ENCODE measurements at places on chromosomes 7 and 10. TPM values are rescaled to one million over a fixed set of nuclear protein-coding genes. Genes with fewer than 3 reads are reported as not detected.
A peak's percentile ranks its signal among the peaks of the same experiment; 100 is the strongest.

WEE2 gene
- not detected for total RNA-seq

DNA sequence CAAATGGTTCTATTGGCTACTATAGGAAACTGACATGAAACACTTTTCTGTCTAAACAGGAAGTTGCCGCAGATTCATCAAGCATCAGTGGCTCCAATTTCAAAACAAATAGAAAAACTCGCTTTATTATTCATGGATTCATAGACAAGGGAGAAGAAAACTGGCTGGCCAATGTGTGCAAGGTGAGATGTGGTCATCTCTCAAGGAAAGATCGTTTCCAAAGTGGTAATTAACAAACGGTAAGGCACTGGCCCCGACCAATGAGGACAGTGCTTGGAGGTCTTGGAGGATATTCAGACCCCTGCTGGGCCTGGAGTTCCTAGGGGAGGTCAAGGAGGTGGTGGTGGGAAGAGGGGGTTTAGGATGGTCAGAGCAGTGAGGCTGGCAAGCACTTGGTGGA lies 2.6 kb downstream of the PNLIP start:
- no peak for DNase-seq

CCDC126 gene
- total RNA-seq: 12.6 TPM

GRCh38 chr7:137577184-137577583 lies 233.7 kb upstream of the PTN start:
- DNase-seq: no peak

GRCh38 chr10:135601-136464 lies 578 bp downstream of the ZMYND11 start:
- peak; percentile 51 for DNase-seq

DNA sequence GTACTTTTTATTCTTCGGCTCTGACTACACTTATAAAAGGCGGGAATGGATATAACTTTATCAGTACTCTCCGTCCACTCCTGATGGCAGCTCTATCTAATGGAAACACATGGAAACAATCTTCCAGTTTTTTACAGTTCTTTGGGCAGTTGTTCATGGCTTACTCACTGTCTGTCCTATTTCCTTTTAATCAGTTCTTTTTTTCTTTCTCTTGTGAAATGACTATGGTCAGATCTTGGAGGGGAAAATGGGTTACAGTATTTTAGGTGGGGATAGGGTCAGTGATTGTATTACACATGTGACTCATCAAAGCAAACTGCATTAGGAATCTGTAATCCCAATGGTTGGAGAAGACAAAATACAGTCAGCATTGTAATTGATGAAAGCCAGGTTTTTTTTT lies 112.4 kb downstream of the BICC1 start:
- peak; percentile 87 for DNase-seq

DNA sequence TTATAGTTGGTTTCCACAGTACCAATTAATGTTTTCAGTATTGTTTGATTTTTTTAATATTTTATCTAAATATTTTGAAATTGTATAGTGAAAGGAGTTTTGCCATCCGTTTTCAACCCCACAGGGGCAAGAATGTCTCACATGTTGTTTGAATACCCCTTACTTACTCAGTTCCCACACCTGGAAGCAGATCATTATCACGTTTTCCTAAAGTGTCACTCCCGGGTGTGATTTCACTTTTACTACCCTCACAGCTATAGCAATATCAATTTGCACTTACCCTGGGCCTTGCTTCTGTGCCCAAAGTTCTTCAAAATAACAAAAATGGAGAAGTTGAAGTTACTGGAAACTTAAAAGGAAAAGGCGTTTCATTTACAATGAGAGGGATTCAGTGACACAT lies 228.1 kb downstream of the CSTF2T start:
- DNase-seq: no peak

DNA sequence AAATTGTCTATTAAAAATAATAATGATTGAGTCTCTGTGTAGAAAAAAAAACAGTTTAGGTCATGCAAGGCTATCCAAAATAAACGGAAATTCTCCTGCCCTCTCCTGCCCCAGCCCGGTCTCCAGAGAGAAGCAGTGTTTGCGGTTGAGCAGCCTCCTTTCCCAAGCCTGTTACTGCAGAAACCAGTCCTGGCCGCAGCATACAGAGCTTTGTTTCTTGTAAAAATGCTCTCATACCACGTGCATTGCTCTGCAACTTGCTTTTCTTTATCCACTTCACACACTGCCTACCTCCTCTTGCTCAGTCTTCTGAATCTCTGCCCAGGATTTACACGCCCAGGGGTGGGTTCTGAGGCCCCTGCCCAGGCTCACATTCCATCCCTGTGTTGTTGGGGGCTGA lies 34.4 kb upstream of the CUL1 start:
- no peak for DNase-seq

DNA sequence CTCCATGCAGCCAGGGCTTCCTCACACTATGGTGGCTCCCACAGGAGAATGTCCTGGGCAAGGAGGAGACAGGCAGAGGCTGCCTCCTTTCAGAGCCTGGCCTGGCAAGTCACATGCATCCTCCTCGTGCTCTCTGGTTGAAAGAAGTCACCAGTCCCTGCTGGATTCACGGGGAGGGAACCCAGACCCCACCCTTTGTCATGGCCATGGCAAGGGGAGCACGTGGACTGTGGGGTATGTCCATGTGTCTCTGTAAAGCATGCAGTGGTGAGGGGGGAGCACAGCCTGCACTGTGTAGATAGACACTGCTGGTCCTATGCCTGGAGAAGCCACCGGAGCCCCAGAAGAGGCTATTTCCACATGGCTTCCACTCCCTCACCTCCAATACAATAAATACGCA lies 225.0 kb downstream of the TCERG1L start:
- no peak for DNase-seq

PNLIPRP2 gene
- not detected for total RNA-seq

DNA sequence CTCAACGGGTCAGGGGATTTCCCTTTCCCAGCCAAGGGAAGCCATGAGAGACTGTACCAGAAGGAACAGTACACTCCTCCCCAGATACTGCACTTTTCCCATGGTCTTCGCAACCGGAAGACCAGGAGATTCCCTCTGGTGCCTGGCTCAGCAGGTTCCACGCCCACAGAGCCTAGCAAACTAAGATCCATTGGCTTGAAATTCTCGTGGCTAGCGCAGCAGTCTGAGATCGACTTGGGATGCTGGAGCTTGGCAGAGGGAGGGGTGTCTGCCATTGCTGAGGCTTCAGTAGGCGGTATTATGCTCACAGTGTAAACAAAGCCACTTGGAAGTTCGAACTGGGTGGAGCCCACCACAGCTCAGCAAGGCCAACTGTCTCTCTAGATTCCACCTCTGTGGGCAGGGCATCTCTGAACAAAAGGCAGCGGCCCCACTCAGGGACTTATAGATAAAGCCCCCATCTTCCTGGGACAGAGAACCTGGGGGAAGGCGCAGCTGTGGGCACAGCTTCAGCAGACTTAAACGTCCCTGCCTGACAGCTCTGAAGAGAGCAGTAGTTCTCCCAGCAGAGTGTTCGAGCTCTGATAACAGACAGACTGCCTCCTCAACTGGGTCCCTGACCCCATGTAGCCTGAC lies 29.6 kb downstream of the SLC16A12 start:
- no peak for DNase-seq

MYL7 gene
- not detected for total RNA-seq
